GM20000 (cell line): ENCODE measurements at places on chromosomes 2 and 18.

DNA sequence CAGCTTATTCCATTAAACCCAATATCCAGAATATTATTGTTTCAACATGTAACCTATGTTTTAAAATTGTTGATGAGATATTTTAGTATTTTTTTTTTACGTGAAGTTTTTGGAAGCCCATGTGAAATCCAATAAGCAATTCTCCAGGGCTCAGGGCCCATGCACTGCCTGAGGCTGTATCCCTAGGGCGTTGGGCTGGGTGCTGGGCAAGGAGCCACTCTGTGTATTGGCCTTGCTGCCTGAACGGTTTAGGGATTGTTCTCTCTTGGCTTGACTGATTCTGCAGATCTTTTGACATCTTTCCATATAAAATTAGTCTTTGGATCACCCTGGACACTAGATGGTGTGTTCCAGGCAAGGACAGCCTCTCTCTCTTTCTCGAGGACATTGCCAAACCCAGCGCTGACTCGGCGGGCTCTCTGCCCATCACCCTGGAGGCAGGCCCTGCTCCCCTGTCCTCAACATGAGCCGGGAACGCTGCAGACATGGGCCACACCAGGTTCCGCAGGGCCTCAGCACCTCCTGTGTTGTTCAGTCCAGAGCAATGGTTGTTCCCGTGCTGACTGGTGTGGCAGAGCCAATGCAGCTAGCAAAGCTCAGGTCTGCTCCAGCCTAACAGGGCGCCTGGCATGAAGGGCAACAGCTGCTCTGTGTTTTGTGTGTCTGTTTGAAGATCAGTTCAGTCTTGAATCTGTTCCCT lies 163.0 kb downstream of the SEPTIN10 start:
- DNase-seq: no peak

DNA sequence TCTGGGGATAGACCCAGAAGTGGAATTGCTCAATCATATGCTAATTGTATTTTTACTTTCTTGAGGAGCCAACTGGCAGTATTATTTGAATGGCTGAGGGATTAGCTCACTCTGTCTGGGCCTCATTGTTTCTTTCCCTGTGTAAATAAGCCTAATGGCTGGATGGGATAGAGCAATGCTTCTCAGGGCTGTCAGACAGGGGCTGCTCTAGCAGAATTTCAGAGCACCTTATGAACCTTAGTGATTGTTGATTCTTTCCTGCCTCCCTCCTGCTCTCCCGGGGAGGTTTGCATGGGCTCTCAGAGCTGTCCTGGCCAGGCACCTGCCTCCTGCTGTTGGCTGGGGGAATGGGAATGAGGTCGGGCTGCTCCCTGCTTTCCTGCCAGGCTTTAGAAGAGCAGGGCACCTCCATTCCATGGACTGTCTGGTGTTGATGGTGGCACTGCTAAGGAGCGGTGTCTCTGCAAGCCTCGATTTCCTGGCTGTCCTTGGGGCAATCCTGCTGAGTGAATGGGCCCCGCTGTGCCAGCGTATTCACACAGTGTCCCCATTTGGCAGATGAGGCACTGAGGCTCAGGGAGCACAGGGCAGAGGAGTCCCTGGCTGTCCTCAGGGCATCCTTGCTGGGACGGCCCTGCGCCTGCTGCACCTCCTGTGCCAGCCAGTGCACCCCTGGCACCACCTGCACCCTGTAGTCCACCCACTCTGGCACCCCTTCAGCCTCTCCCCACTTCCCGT lies 468.2 kb upstream of the HS6ST1 start:
- no peak for DNase-seq

DNA sequence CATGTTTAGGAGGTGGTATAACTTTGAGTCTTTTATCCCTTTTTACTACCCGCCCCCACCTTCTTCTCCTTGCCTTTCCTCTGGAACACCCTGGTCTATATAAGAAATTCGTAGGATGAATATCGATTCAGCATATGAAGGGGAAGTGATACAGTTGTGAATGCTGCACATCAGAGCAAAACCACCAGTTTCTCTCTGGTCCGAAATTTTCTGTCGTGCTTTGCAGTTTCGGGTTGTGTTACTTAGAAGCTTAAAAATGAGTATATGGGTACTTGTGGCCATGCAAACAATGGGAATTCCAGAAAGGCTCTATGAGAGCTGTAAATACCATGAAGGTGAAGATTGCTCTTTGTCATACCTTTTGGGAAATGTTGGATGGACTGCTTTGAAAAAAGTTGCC lies 60.6 kb downstream of the DAW1 start:
- DNase-seq: no peak

DNA sequence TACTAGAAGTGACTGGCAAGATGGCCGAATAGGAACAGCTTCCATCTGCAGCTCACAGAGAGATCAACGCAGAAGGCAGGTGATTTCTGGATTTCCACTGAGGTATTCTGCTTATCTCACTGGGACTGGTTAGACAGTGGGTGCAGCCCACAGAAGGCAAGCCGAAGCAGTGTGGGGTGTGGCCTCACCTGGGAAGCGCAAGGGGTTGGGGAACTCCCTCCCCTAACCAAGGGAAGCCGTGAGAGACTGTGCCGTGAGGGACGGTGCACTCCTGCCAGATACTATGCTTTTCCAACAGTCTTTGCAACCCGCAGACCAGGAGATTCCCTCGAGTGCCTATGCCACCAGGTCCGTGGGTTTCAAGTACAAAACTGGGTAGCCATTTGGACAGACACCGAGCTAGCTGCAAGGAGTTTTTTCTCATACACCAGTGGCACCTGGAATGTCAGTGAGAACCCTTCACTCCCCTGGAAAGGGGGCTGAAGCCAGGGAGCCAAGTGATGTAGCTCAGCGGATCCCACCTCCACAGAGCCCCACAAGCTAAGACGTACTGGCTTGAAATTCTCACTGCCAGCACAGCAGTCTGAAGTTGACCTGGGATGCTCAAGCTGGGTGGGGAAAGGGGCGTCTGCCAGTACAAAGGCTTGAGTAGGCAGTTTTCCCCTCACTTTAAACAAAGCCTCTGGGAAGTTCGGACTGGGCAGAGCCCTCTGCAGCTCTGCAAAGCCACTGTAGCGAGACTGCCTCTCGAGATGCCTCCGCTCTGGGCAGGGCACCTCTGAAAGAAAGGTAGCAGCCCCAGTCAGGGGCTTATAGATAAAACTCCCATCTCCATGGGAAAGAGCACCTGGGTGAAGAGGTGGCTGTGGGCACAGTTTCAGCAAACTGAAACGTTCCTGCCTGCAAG lies 40.1 kb downstream of the PLEK start:
- no peak for DNase-seq

DNA sequence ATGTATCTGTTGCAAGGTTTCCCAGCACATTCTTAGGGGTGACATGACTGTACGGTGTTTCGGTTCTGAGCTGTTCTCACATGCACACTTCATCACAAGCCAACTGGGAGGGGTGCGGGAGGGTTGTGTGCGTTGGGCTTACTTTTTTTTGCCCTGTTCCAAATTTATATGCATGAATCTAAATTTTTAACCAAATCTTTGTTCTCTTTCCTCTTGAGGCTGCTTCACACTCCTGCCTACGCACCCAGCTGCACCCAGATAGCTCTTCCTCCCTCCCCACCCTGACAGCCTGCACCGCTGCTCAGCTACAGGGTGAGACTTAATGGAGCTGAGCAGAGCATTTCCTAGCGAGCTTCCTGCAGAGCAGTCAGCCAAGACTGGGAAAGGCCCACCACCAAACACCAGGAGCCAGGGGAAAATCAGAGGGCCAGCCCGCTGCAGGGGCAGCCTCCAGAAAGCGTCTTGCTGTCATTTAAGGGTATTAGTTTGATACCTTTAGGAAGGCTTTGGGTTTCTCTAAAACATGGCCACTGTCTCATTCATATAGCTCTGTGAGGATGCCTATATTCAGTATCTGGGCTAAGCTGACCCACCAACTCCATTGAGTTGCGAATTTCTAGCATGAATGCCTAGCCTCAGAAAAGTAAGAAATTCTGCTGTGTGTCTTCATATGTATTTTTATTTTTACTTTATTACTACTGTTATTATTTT lies 84.5 kb downstream of the POU3F3 start:
- DNase-seq: peak; percentile 40

GRCh38 chr2:210458395-210458794 lies 18.2 kb downstream of the LANCL1 start:
- no peak for DNase-seq

- peak; percentile 49 for DNase-seq
Measured at GRCh38 chr2:197239434-197239833, 71.1 kb downstream of the ANKRD44 start.

DNA sequence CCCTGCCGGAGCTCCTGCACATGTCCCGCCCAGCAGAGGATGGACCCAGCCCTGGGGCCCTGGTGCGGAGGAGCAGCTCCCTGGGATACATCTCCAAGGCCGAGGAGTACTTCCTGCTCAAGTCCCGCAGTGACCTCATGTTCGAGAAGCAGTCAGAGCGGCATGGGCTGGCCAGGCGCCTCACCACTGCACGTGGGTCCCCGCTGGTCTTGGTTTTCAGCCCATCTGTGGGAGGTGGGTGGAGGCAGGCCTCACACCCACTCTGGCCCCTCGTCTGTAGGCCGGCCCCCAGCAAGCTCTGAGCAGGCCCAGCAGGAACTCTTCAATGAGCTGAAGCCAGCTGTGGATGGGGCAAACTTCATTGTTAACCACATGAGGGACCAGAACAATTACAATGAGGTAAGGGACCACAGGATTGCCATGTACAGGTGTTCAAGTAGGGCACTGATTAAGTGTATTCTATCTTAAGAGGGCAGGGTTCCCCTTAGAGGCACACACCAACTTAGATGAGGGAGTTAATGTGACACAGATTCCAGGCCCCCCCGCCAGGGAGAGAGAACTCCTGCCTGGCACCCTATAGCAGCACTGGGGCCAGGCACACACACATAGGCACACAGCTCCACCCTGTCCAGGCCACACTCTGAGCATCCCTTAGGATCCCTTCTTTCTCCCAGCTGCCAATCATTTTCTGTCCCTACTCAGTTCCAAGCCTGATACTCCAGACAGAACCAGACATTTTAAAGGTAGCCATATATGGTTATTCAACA lies 5.4 kb upstream of the CHRNG start:
- DNase-seq: no peak

DNA sequence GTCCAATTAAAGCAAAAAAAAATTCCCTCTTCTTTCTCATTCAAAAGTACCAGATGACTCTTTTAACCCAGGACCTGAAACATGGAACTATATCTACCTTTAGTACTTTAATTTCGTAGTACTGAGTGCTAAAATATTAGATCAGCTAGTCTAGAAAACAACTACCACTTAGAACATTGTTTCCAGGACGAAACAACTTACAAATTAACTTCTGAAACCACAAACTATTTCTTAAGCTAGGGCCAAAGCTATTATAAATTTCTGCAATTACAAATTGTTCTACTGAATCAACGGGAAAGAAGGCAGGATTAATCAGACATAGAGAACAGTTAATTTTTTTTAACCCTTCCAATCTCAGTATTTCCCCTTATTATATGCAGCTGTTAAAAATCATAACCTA lies 39.9 kb downstream of the DARS1 start:
- DNase-seq: no peak

- DNase-seq: no peak
Measured at GRCh38 chr18:58412844-58413666, 215.8 kb downstream of the ALPK2 start.

DNA sequence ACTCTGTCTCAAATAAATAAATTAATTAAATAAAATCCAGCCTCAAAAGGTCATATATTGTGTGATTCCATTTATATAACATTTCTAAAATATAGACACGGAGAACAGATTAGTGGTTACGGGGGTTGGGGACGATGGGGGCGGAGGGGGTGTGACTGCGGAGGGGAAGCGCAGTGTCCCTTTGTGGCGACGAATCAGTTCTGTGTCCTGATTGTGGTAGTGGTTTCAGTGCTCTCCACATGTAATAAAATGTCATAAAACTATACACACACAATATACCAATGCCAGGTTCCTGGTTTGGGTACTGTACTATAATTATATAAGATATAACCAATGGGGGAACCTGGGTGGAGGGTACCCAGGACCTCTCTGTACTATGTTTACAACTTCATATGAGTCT lies 186.4 kb downstream of the ANAPC1 start:
- DNase-seq: no peak

DNA sequence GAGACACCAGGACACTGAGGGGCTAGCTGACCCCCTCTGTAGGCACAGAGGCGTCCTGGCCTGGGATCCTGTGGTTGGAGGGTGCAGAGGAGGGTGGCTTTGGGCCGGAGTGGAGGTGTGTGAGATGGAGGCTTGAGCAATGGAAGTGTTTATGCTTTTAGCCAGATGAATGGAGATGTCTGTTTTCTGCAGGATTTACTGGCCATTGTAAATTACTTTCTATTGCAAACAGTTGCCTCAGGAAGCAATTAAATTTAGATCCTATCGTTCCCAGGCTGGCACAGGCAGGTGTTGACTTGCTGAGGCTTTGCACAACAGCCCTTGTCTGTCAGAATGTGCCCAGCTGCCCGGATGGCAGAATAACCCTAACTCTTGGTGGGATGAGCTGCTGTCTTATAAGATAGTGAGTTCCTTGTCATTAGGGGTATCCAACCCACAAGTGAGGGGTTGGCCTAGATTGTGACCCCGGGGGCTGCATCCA lies 1.8 kb upstream of the ARID5A start:
- no peak for DNase-seq

DNA sequence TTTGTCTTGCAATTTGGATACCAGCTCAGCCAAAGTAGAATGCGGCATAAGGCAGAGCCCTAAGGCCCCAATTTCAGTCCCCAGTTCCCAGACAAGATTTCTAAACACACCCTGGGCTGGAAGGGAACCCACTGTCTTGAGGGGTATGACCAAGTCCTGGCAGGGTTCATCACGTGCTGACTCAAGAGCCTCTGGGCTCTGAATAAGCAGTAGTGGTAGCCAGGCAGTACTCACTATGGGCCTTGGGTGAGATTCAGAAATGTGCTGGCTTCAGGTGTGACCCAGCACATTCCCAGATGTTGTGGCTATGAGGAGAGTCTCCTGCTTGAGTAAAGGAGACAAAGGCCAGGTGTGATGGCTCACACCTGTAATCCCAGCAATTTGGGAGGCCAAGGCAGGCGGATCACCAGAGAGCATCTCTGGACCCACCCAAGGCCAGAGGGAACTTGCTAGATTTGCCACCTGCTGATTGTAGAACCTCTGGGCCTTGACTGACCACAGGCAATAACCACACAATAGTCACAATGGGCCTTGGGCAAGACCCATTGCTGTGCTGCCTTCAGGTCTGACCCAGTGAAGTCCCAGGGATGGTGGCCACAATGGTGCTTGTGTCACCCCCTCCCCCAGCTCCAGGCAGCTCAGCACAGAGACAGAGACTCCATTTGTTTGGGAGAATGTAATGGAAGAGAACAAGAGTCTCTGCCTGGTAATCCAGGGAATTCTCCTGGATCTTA lies 74.9 kb downstream of the ATL2 start:
- DNase-seq: no peak

- DNase-seq: no peak
Measured at GRCh38 chr2:182852090-182852489, 14.3 kb downstream of the FRZB start.

GRCh38 chr2:112893752-112894151 lies 17.2 kb upstream of the IL37 start:
- DNase-seq: no peak

DNA sequence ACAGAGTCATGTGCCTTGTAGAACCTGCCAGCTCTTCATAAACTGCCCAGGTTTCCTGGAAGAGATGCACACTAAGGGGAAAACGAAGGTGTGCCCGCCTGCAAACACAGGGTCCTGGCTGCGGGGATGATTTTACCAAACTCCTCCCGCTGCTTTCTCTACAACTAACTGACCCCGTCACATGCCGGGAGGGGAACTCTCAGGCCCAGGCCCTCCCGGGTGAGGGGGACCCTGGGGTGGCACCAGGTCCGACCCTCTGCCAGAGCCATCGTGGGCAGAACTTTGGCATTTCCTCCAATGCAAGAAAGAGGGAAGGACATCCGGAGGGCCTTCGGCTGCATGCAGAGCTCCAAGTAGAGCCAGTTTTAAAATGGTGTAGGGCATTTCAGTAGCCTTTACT lies 28.6 kb downstream of the CAPN13 start:
- DNase-seq: no peak

- peak; percentile 17 for DNase-seq
Measured at GRCh38 chr18:67417864-67418523, 98.5 kb downstream of the DSEL start.
